ENCODE measurements at places on chromosomes 16 and 17. TPM values are rescaled to one million over a fixed set of nuclear protein-coding genes. Genes with fewer than 3 reads are reported as not detected.
A peak's percentile ranks its signal among the peaks of the same experiment; 100 is the strongest.

Gene PKMYT1
- 4.5 TPM for total RNA-seq

Gene AOC2
- 1.4 TPM for total RNA-seq

Gene TMEM256
- 67.5 TPM for total RNA-seq

Gene C16orf46
- 1.2 TPM for total RNA-seq

Gene PPP1R27
- total RNA-seq: not detected

Gene HS3ST6
- not detected for total RNA-seq

Gene RPUSD1
- 18.5 TPM for total RNA-seq

Gene CORO6
- total RNA-seq: 12.9 TPM

GRCh38 chr16:55042556-55043432 is 112.1 kb downstream of the IRX5 start:
- no peak for DNase-seq

DNA sequence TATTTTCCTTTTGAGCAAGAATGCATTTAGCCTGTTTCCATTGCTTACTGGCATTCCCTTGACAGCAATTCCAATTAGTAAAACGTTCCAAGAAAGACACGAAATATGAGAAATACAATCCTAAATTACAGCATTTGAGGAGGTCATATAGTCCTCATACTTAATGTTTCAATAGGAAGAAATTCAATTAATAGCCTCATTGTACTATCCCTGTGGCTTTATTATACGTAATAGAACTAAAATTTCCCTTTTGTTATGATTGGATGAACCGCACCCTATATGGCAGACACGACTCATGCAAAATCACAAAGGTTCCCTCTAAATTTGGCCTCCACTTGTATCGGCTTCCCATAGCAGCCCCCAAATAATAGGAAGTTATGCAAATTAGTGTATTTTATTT is 291.7 kb downstream of the CEP112 start:
- DNase-seq: no peak

DNA sequence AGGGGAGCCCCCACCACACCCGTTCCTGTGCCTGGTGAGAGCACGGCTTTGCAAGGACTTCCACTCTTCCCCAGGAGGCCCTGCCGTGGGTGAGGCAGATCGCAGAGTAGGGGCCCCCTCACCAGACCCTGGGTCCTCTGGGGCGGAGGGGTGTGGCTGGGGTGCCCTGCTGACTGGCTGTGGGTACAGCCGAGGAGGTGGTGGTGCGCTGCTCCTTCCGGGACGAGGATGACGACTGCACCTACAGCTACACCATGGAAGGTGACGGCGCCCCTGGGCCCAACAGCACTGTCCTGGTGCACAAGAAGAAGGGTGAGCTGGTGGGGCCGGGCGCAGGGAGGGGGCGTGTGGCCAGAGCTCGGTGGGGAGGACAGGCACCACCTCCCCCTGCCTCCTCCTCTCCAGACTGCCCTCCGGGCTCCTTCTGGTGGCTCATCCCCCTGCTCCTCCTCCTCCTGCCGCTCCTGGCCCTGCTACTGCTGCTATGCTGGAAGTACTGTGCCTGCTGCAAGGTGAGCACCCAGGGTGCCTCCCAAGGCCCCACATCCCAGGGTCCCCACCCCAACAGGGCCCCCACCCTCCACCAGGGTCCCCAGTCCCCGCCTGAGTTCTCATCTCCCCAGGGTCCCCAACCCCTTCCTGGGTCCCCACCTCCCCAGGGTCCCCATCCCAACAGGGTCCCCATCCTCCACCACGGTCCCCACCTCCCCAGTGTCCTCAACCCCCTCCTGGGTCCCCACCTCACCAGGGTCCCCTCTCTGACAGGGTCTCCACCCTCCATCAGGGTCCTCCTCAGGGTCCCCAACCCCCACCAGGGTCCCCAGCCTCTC is 16.1 kb downstream of the ITGB4 start:
- DNase-seq: no peak

DNA sequence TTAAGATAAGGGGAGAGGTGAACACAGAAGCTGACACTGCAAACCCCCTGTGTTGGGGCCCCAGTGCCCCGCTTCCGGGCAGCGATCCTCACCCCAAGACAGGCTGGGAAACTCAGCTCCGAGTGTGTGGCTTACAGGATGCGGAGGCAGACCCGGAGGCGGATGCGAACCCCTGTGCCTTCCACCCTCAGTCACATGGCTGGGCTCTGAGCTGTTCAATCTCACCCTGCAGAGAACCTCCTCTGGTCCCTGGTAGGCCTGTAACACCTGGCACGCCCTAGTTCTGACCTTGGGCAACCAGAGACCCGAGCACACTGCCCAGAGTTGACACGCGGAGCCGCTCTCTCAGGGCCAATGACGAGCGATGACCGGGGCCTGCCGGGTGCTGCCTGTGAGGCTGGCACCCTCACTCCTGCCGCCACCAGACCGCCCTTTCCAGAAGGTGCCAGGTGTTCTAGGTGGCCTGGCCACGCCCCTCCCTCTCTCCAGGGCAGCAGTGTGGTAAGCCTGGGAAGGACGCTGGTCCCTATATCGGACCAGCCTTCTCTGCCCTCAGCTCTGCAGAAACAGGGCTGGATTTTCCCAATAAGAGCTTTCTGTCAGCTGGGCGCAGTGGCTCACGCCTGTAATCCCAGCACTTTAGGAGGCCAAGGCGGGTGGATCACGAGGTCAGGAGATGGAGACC is 23.3 kb downstream of the MEAK7 start:
- no peak for DNase-seq

GRCh38 chr16:53769787-53770186 is 65.8 kb downstream of the FTO start:
- no peak for DNase-seq

DNA sequence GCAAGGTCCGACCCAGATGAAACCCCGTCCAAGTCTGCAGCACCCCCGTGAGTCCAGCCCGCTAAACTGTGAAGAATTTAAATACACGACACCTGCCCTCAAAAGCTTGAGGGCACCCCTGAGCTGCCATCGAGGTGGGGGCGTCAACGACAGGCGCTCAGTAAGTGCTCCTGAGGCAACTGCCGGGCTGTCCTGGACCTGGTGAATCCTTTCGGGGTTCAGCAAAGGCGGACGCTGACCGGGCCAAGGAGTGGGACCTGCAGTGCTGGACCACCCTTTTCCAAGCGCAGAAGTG is 512 bp upstream of the ENDOV start:
- DNase-seq: no peak

DNA sequence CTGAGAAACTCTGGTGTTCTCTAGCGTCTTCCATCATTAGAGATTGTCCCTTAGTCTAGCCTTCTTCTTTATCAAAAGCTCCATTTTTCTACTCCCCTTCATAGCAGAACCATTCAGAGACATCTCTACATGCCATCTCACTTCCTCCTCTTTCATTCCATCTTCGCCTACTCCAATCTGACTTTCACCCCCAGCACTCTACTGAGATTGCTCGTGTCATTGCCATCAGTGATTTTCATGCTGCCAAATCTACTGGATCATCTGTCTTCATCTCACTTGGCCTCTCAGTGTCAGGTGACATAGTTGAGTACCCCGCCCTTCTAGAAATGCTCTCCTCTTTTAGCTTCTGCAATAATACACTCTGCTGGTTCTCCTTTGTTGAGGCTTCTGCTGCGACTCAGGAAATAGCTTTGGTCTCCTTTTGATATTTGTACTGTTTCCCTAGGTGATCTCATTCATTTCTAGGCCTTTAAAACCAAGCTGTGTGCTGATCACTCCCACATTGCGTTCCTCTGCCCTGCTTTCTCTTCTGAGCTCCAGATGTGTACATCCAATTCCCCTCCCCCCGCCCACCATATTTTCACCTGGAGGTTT is 119.1 kb downstream of the FTO start:
- DNase-seq: no peak

- no peak for DNase-seq
Observed at GRCh38 chr17:9839433-9839832, 13.7 kb downstream of the GLP2R start.

DNA sequence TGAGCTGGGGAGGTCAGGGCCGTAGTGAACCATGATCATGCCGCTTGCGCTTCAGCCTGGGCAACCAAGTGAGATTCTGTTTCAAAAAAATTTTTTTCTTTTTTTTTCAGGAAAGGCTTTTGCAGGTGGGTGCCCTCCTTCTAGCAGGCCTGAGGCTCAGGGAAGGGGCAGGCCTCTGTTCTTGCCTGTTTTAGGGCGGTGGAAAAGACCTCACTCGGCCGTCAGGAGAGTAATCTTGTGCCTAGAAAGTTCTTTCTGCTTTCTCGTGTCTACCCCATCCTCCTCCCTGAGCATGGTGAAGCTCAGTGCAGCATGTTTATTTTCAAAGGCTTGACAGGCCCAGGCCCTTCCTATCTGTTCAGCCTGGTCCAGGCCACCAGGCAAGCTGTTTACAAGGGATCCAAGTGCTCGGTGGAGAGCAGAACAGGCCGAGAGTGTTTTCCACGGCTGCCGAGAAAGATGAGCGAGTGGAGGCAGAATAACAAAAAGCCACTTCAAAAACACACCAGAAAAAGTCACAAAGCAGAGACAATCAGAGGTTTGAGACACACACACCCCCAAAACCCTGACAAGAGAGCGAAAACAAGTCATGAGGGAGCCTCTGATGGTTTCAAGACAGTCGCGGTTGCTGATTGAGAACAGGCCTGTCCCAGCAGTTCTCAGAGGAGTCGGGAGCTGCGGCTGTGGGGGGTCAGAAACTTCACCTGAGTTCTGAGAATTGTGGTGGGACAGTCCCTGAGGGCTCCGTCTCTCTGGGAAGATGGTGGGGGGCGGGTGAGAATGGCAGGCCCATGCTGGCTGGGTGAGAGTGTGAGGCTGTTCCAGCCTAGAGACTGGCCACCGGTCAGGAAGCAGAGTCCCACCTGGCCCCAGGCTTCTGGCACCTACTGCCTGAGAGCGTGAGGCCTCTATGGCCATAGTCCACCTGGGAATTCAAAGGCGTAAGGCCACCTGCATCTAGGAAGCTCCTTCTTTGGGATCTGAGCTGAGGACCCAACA is 37.5 kb upstream of the CCR7 start:
- peak; percentile 63 for DNase-seq

GRCh38 chr17:74567397-74567796 is at the start of gene CD300H:
CD300H (minus strand) TSS chr17:74567509.
- DNase-seq: no peak
